ENCODE measurements at places on chromosomes 7 and 10.

GRCh38 chr7:3520206-3520605 is 219.2 kb downstream of the SDK1 start:
- DNase-seq, result no peak

DNA sequence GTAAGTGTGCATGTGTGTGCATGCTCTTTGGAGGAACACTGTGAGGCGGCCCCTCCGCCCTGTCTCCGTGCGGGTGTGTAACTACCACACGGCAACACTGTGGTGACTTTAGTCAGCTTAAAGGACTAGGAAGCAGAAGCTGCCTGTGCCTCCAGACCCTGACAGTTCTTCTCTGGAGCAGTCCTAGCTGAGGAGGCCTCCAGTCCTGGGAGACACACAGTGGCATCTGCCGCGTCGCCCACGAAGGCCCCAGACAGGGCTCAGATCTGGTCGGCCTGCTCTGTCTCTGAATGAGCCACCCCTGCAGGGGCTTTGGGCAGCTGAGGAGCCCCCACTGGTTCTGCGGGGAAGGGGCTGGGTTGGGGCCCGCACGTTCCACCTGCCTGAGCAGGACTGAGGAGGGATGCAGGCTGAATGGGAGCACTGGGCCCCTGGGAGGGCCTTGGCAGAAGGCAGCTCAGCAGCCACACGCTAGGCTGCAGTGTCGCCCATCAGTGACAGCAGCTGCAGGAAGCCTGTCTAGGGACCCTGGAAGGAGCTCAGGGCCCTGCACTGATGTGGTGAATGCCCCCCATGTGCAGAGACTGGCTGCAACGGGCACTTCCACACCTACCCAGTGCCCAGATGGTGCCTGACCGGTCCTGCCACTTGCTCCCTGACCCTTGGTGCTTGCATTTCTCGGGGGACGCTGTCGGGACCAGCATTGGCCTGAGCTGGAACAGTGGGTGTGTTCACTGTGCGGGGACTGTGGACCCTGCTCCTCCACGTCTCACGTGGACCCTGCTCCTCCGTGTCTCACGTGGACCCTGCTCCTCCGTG is 27.3 kb upstream of the KNDC1 start:
- DNase-seq, result no peak

DNA sequence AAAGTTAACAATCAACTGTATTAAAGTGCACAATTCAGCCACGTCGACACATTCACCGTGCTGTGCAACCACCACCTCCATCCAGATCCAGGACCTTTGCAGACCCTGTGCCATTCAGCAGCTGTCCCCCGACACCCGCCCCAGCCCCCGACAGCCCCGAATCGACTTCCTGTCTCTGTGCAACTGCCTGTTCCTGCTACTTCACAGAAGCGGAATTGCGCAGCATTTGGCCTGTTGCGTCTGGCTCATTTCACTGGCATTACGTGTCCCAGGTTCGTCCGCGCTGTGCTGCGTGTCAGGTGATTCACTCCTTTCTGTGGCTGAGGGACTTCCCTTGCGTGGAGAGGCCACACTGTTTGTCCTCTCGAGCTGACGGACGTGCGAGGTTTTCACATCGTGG is 33.2 kb upstream of the DNAAF5 start:
- no peak for DNase-seq

DNA sequence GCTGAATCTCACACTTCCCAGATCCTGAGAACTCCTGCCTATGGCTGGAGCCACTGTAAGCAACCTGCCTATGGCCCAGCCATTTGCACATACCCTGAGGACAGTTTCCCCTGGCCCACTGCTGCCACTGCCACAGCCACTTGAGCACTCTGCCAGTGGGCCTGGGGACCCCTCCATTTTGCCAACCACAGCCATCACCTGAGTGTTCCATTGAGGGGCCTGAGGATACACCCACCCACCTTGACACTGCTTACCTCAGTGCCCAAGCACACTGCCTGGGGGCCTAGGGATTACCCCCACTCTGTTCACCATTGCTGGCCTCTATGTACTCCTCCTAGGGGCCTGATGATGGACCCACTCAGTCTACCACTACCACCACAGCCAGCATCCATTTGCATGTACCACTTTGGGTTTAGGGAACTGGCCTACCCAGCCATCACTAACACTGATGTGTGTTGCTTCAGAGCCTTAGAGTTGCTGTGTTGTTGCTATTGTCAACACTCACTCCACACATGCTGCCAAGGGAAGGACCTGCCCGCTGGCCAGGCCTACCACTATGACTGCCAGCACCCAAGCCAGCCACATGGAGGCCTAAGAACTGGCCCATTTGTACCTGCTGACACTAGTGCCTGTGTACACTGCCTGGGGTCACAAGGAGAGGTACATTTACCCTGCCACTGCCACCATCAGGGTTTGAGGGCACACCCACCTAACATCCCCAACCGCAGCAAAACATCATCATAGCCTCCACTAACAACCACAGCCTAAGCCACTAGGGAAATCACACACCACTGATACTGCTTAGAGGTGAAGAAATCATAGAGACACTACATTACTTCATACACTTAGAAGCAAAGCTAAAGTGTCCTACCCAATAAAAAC is 45.9 kb upstream of the ANTXRL start:
- DNase-seq, result no peak

DNA sequence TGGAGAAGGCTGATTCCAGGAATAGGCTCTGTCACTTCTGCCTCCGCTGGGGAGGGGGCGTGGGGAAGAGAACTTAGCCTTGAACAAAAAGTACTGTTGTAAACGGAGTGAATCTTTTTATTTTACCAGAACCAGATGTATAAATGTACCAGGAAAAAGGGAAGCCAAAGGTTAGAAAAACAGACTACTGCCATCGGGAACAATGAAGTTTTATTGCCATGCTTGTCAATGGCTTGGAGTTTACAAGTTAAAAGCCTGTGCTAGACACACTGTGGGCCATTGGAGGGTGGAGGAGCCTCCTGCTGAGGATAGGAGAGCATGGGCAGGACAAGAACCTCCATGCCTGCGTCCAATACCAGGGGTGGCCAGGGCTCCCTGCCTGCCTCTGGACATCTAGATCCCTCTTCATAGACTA is 161.7 kb upstream of the LYZL2 start:
- no peak for DNase-seq

- DNase-seq, result no peak
Observed at GRCh38 chr10:47077941-47078340, 166.7 kb downstream of the PTPN20 start.

DNA sequence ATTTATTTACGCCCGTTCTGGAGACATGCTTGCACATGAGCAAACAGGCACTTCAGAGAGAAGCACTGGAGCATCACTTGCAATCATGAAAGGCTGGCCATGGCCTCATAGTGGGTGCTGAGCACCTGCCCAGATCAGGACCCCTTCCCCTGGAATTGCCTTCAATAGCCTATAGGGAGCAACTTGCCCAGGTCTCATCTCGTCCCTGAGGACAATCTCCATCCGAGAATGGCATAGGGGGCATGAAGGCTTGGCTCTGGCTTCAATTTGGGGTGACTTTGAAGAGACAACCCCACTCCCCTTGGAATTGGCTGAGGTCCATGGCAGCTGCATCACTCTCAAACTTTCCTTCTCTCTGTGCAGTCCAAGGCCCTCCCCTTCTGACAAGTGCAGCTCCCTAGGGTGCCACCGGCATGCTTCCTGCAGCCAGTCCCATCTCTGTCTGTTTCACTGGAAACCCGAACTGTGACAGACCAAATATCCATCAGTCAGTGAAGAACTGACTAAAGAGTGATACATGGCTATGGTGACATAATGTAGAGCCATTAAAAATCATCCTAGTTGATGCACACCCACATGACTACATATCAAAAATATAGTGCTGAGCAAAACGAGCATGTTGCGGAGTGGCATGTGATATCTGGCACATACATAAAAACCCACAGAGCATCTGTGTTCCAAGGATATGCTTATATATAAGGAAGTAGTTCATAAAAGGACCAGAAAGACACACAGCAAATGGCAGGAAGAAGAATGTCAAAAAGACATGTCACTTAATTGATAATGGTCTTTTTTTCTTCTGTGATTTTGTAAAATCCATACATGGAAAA is 12.4 kb downstream of the GDF2 start:
- DNase-seq, result no peak

GRCh38 chr10:110857265-110858171 is 14.2 kb upstream of the PDCD4 start:
- DNase-seq, result no peak

GRCh38 chr7:133863362-133864061 is 263.6 kb upstream of the LRGUK start:
- DNase-seq, result no peak

DNA sequence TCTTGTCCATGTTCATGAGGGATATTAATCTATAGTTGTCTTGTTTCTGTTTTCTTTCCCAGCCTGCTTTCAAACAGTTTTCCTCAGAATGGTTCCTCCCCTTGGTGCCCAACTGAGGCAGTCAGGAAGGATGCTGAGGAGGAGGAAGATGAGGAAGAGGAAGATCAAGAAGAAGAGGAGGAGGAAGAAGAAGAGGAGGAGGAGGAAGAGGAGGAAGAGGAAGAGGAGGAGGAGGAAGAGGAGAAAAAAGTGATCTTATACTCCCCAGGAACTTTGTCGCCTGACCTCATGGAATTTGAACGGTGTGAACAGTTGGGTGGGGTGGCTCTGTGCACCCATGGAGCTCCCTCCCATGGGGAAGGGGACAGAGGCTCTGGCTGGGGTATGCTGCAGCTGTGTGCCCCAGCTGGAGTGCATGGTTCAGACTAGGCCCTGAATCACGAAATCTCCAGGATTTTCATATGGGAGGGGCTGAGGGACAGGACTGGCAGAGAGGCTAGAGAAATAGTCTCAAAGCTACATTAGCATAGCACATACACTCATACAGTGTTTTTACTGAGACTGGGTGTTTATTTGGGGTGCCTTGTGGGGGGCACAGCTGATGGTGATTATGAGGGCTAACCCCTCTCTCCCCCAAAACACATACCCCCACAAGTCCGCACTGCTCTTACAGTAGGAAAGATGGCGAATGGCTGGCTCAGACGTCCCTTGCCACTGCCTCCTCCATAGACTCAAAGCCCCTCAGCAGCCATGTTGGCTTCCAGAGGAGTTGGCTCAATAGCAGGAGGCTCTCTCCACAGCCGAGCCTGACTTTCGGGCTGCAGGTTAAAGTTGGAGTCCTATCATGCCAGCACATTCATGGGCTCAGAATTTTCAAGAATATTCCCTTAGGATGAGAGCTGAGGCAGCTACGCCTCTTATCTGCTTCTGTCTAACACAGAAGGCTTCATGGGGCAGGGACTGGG is 11.9 kb downstream of the STRA8 start:
- no peak for DNase-seq

DNA sequence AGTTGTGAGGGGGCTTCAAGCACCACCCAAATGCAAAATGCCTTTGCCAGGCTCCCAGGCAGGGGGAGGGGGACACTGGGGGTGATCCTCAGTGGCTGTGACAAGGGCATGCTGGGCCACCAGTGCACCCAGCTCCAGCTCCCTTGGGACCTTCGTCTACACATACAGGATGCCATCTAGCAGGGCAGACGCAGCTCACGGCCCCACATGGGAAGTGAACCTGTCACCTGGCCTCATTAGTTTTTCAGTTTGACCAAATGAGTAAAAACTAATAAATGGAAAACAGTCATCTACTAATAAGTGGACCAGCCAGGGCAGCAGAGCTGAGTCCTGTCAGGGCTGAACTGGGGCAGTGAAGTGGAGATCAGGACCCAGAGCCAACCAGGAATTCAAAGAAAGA is 50.2 kb downstream of the TLL2 start:
- no peak for DNase-seq

DNA sequence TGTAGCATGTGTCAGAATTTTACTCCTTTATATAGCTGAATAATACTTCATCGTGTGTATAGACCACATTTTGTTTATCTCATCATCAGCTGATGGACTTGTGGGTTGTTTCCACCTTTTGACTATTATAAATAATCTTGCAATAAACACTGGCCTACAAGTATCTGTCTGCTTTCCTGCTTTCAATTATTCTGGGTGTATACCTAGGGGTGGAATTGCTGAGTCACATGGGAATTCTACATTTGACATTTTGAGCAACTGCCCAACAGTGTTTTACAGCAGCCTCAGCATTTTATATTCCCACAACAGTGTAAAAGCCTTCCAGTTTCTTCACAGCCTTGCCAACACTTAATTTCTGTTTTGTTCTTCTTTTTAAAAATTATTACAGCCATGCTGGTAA is 200.3 kb upstream of the PRSS1 start:
- no peak for DNase-seq

DNA sequence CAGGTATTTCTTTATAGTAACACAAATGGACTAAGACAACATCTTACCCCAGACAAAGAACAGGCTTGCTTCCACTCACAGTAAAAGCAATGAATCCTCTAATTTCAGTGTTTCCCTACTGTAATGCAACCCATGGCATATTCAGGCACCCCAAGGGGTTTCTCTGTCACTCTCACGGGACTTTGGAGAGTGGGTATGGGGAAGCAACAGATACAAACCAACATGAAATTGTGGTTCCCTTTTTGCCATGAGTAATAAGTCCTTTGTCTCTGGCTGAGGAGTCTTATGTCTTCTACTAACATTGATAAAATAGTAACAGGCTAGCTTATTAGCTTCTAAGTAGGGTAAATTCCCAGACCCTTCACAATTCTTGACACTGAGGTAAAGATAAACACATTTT is 51.4 kb upstream of the AOAH start:
- DNase-seq, result peak; percentile 52

- no peak for DNase-seq
Observed at GRCh38 chr7:90595342-90595800, 750 bp upstream of the CDK14 start.

GRCh38 chr7:15489861-15490260 is 72.0 kb downstream of the AGMO start:
- no peak for DNase-seq

DNA sequence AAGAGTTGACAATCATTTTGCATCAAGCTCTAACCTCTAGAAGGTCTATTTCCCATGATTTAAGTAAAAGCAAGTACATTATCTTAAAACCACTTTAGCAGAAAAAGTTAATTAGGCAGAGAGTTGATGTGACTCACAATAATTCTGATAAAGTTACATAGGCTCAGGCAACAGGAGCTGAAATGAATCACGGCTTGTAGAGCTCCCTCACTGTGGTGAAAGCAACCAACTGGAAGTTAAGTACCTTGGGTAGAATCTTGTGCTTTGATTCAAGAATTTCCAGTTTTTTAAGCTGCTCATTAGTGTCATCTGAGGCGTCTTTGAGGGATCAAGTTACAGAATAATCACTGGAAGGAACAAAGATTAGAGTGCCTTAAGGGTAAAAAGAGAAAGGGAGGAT is 68.9 kb upstream of the NFE2L3 start:
- DNase-seq, result no peak

DNA sequence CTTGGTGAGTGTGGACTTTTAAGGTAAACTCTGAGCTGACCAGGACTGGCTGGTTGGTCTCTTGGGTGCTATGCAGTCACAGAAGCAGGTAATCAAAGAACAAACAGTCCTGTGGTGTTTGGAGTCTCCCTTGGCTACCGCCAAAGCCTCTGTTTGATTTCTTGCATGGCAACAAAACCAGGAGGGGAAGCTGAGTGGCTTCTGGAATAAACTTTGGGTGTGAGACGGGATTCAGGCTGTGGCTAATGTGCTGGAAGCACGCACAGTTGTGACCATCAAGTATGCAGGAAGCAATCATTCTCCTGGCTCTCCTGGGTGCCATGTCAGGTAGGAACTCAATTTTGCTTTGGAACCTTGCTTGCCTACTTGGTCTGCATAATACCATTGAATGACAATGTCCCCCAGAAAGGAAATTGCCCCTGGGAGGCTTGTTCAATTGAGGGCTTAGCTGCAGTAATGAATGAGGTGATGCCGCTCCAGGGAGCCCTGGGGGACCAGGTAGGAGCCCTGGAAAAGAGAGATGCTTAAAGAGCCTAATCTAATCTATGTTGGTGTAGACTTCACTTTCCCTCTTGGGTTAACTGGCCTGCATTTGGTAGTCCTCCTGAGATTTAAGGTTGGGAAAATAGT is at the start of gene CDHR3:
Gene CDHR3 (plus strand): TSS at position 227 of the 630 bp plus-strand sequence. CDS start 55 bp downstream, at position 282.
- no peak for DNase-seq

- no peak for DNase-seq
Observed at GRCh38 chr7:99000196-99000903, 122.0 kb downstream of the TRRAP start.
